ENCODE measurements at places on chromosomes 7 and 10. TPM values are rescaled to one million over a fixed set of nuclear protein-coding genes. Genes with fewer than 3 reads are reported as not detected.

TMEM213 gene
- not detected for total RNA-seq

DNA sequence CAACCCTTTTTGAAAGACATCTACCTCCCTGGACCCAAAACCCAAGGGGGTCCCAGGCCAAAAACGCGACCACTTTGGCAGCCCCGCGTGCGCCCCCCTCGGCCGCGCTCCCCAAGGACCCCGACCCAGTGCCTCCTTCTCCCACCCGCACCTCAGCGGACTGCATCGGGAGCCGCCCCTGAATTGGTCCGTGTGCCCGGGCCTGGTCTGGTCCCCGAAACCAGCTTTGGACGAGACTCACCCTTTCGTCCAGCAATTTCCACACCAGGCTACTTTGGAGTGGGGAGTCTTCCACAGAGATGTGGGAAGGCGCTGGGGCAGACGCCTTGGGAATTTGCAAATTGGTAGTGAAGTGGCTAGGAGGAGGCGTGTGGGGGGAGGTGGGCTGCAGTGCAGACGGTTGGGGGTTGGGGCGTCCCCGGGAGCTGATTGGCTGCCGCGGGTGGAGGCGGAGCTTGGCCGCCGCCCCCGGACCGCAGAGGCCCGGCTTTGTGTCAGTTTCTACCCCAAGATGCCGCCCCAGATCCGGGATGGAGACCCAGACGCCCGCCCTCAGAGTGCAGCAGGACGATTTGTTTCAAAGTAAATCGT lies 16.9 kb downstream of the TCAF1 start:
- DNase-seq, result no peak

DNA sequence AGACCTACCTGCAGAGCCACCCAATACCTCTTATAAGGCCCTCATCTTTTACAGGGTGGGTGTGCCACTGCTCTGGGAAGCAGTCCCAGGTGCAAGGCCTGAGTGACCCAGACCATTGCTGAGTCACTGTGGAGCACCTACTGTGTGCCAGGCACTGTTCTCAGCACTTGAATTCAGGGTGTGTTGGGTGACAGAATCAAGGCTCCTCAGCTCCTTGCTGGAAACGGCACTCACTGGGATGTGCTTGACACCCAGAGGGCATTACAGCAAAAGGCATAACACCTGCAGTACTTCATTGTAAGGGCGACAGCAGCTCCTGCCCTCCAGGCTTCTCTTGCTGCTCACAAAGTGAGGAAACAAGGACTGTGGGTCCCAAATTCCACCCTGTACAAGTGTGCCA lies 7.1 kb downstream of the CAMK2B start:
- DNase-seq, result no peak

GRCh38 chr7:31490796-31491314 lies 23.0 kb upstream of the ITPRID1 start:
- no peak for DNase-seq

- DNase-seq, result no peak
These were observed 897.0 kb upstream of the CELF2 start for GRCh38 chr10:10120671-10121070.

OR2A1 gene
- not detected for total RNA-seq

CYP3A4 gene
- total RNA-seq, result 0.11 TPM

- DNase-seq, result no peak
These were observed 88.0 kb upstream of the ZMIZ1 start for GRCh38 chr10:78980815-78981214.

CRHR2 gene
- not detected for total RNA-seq

CAV2 gene
- 89.0 TPM for total RNA-seq

BAZ1B gene
- total RNA-seq, result 70.0 TPM

LEP gene
- not detected for total RNA-seq

GIMAP5 gene
- not detected for total RNA-seq

GRCh38 chr10:96720422-96721206 lies at the start of gene PIK3AP1:
PIK3AP1 (minus strand) TSS chr10:96720514; CDS start chr10:96720394, 120 bp downstream.
- DNase-seq, result peak; percentile 13

HK1 gene
- total RNA-seq, result 79.2 TPM

DNA sequence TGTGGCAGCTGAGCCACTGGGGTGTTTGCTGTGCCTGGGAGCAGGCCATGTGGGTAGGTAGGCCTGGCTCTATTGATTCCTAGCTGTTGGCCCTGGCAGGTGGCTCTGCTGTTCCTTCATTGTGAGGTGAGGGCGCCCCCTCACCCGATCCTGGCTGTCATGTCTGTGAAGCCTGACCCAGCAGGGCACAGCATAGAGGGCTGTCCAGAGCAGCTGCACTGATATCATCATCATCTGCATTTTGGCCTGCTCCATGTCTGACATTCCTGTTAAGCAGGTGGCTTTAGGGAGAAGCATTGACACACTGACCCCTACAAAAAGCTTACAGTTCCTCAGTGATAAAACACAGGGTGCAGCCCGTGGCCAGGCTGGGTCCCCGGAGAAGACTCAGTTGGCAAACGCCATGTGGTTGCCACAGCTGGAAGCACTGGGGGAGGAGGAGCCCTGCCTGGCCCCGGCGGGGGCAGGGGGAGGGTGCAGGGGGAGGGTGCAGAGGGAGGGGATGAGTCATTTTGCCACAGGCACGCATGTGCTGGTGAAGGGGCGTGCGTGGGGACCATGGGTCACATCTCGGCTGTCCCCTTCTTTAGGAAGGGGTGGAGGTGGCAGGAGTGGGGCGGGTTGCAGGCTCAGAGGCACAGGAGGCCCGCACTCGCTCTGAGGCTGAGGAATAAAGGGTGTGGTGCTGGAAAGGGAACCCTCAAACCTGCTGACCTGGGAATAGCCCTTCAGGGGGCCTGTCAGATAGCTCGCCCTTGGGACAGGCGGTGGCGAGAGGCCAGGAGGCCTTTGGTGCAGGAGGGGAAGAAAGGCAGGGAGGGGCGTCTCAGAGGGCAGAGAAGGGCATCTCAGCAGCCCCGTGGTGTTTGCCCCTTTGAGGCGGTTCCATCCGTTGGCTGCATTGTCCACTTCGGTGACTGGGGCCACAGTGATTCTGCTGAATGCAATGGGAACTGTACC lies 31.6 kb downstream of the IKZF1 start:
- DNase-seq, result peak; percentile 47

GRCh38 chr10:124688889-124689670 lies 55.1 kb downstream of the FAM53B start:
- no peak for DNase-seq

LHFPL3 gene
- not detected for total RNA-seq

DNA sequence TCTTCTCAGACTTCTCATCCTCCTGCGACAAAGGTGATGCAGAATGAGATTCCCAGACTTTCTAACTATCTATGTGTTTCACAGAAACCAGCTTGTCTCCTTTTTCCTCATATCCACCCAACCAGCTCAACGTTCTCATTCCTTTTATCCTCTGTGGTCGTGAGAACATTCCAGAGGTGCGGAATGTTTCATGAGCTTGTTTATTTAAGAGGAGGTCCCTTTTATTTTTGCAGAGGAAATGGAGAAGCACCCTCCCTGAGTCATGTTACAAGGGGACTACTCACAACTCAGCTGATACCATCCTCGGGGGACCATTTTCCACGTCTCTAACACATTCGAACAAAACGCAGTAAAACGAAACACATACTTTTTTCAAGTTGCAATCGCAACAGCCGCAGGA lies 93.2 kb downstream of the ZRANB1 start:
- peak; percentile 75 for DNase-seq

DNA sequence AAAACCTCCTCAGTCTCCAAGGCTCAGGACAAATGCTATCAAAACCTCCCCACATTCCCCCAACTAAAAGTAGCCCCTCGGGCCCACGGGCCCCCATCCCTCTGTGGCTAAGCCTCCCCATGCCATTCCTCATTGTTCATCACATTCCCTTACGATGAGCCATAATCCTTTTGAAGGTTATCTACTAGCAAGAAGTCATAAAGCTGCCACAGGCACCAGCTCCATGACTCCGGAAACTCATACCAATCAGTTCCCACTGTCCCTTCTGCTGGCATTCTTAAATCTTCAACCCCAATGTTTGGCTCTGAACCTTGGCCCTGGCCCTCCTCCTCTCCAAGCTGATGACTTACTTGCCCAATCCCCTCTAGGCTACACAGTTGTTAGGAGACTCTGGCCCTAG lies 19.4 kb upstream of the TM9SF3 start:
- peak; percentile 89 for DNase-seq

GRCh38 chr10:21363731-21364104 lies 161.8 kb downstream of the SKIDA1 start:
- DNase-seq, result no peak

DNA sequence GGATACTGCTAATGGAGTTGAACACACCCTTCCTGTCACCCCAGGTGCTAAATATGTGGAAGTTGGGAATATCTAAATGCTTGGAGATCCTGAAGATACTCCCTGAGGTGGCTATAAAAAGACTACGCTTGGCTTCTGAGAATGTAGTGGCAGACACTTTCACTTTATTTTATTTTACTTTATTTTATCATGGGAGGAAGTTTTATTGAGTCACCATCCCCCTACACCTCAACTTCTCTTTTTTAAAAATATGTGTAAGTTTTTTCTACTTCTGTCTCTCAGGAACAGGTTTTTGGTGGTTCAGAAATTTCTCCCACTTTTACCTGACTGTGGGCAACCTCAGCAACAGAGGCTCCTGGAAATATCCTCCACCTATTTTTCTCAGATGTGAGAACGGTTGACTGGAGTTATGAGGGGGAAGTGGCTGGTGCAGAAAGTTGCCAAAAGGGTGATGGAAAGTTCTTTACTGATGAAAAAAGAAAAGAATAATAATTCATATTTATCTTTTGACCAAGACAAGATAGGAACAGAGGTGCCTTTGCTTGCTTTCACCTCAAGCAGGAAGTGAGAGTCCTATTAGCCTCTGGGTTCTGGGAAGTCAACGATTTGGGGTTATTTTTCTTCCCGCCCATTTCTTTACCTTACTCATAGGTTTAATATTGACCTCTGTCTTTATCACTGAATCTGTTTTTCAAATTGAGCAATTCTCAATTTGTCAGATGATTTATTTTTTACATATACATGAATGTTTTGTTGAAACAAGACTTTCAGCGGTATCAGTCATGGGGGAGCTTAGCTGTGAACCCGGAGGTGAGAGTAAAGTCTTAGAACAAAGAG lies 103.6 kb downstream of the AHR start:
- no peak for DNase-seq

- DNase-seq, result no peak
These were observed 54.7 kb downstream of the EMX2 start for GRCh38 chr10:117597216-117597615.

DNA sequence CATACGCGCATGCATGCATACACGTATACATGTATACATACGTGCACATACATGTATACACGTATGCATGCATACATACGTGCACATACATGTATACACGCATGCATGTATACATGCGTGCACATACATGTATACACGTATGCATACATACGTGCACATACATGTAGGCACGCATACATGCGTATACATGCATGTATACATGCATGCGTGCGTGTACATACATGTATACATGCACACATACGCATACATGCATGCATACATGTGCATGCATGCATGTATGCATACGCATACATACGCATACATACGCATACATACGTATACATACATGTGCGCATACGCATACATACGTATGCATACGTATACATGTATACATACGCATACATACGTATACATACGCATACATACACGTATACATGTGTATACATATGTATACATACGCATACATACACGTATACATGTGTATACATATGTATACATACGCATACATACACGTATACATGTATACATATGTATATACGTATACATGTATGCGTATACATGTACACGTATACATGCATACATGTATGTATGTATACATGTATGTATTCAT lies 19.0 kb upstream of the MTURN start:
- DNase-seq, result no peak

ATOH7 gene
- 1.0 TPM for total RNA-seq

LRMDA gene
- not detected for total RNA-seq

DNA sequence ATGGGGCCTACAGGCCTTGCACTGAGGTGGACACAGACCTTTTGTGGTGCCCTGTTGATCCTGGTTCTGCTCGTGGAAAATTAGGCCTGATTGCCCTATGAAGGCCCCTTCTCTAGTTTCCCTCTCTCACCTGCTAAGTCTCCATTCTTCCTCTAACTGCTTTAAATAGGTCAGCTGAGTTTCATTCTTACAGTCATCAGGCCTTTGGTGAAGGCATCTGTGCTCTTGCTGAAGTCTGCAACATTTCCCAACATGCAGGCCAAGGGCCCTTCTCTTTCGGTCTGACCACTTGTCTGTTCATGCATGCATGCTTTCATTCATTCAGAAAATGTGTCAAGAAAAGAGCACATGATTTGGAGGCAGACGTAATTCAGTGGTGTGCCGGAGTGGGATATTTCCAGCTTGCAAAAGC lies 244.0 kb downstream of the BUB3 start:
- no peak for DNase-seq

DNA sequence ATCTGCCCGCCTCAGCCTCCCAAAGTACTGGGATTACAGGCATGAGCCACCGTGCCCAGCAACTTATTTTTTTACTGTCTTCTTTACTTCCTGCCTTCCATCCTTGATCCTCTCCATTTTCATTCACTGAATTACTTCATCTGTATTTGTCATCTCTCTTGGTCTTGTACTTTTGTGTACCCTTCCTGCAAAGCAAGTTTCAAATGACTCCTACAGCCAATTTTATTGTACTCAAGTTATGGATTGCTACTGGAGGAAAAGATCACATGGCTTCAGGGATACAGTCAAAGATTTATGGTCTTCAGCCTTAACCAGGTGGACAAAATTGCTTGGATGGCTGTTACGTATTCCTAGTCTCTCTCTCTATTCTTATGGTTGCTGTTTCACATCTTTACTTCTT lies 22.6 kb downstream of the SEPTIN7 start:
- no peak for DNase-seq

DNA sequence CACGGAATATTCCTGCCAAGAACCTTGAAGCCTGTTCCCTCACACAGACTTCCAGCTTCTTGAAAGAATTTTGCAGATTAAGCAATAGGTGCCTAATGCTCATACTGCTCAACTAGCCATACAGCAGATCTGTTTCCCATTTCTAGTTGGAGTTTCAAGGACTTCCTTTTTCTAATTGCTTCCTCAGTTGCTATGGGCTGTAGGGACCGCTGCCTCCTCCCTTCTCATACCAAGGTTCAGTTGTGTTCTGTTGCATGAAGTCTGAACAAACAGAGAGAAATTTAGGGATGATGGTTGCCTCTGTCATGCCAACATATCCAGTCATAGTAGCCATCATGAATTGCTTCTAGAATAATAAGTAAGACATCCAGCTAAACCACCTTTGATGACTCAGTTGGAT lies 6.8 kb downstream of the ITGA8 start:
- no peak for DNase-seq

DNA sequence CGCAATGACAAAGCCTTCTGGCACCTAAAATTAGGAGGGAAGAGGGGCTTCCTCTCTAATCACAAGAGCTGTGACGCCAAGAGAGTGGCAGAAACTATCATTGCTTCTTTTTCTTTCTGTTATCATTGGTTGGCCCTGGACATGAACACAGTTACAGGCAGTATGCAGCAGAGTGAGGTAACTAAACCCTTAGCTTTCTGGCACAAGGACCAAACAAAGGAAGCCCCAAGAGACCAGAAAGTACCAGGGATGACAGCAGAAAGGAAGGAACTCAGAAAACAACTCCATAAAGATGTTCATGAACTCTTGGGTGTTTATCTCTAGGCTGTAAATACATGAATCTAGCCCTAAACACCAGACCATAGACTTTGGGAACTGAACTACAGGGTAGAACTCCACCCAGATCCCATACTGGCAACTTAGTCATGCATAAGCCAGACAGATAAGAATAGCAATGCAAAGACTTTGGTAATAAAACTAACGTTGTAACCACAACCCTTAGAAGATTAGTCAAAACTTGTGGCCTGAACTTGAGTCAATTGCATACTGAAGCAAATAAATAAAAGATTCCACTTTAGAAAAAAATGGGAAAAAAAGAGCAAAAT lies 195.7 kb upstream of the PTN start:
- DNase-seq, result peak; percentile 57

Measured in myocyte (in vitro differentiated cells).